ENCODE measurements at places on chromosomes 12 and 14.

- DNase-seq = no peak
These were observed 25.0 kb downstream of the RERG start for GRCh38 chr12:15196221-15196620.

DNA sequence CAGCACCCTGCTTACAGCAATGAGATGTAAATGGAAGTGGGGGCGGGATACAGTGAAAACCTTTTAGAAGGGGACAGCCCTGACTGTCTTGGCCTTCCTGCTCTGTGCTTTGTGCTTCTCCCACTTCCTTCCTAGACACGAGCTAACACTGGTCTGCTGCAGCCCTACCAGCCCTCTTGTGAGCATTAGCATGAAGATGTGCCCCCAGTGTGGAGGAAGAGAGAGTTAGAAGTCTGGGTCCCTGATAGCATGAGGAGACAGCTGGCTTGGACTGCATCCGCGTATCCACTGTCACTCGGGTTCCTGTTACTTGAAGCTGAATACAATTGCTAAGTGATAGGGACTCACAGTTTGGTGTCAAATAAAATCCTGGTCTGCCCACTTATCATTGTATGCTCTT, 248.1 kb upstream of the SOX5 start:
- no peak for DNase-seq

DNA sequence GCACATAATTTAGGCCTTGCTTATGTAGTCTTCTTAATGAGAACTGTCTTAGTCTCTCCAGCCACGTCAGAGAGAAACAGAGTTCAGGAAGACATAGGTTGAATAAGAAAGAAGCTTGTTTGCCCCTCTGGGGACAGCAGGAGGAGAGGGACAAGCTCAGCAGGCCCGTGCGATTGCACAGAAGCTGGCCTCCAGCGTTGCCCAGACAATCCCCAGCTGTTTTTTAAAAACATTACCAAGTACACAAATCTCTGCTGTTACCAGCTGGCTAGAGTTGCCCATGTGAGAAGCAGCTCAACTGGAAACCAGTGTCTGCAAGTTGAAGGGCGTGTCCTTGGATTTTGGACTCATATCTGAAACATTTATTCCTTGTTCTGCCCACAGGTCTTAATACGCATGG, 232.6 kb downstream of the EFCAB11 start:
- DNase-seq = no peak

DNA sequence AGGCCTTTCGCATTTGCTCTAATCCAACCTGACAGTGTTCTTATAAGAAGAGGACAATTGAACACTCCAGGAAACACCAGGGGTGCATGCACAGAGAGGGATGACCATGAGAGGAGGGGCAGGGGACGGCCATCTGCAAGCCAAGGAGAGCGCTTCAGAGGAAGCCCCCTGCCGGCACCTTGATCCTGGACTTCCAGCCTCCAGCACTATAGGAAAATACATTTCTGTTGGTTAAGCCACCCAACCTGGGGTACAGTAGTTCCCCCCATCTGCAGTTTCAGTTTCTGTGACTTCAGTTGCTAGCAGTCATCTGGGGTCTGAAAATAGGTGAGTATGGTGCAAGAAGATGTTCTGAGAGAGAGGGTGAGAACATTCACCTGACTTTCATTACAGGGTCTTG, 64.7 kb downstream of the CLMN start:
- no peak for DNase-seq

DNA sequence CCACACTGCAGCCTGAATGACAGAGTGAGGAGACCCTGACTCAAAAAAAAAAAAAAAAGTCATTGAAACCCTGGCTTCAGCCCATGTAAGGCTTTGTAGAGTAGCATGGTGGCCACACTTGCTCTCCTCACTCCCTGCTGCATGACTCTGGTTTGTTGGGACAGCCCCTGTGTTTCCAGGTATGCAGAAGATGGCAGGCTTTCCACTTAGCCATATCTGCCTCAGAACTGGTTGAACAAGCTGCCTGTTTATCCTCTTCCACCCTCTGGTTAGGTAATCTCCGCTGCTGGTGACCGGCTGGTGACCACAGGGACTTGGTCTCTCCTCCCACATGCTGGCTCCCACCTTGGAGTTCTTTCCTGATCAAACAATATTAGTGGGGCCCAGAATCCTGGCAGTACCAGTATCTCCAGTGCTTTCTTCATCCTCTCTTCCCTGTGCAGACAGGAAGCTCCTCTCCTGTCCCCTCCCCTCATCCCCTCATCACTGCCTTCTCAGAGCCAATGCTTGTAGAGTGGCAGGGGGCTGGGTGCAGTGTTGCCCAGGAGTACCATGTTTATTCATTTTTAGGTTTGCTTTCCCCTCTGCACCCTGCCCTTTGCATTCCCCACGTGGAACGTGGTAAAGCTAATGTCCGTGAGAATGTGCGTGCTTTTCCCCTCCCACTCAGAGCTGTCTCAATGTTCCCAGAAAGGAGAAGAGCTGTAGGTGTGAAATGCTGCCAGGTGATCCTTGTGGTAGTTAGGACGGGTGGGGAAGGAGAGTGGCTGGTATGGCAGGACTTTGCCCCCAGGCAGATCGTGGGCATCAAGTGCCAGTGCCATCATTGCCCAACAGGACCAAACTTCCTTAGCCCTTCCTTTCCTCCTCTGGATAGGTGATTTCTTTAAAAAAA, 11.3 kb downstream of the ABHD12B start:
- no peak for DNase-seq

DNA sequence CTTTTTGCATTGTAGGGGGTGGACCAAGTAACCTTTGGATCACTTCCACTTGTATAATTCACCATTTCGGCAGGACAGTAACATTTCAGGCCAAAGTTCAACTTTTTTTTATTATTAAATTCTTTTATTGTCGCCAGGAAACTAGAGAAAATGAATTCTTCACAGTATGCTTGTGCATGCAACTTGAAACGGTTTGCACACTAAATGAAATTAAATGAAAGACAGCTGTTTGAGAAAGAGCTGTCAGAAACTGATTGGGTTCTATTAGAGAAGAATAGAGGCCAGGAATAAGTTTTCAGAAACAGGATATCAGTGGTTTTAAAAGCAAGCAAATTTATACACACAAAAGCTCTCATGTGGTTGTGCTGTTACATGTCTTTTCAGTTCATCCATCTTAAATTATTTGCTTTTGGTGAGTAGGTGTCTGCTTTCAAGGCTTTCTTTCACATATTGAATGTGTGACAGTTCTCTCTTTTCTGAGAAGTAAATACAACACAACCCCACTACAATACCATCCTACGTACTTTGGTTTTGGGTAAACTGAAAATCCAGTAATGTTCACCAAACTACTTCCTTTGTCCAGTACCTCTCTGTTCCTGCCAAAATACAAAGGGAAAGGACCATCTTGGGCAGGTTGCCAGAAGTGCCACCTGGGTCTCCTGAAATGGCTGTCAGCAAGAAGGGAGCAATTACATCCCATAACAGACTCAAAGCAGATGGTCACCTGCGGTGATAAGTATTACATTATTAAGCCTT, 291.7 kb downstream of the RAD51B start:
- no peak for DNase-seq

DNA sequence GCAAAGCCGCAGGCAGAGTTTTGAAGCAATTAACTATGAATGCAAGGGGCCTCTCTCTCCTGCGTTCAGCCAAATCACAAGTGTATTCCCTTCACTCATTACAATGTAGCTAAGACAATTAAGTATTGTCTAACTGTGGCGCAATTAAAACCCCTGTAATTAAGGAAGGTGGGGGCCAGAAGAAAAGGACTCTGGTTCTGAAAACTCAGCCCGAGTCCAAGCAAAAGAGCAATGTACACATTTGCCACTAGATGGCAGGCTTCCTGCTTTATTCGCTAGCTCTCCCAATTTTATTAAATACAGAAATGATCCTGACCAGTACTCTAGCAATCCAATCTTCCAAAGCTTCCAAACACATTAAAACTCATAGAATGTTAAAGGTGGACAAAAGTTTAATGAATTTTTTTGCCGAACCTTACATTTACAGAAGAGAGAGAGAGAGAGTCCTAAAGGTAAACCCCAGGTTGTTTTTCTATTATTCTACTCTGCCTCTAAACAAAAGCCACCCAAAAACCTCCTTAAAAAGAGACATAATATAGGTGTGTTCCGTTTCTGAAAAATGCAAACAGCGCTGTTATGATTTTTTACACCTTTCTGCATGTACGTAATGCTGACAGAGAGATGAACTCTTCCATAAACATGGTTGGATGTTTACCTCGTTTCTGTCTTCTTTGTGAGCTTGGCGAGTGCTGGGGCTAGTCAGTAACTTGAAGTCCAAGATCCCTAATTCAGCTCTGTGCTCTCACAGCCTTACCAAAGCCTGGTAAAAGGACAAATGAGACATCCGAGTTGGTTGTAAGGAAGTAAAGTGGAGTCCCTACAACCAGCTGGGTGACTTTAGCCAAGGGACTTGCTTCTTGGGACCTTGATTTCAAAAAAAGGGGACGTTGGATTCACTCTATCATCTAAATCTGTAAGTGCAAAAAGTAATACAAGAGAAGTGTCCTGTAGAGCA, 50.9 kb upstream of the VASH1 start:
- DNase-seq = peak; percentile 56

DNA sequence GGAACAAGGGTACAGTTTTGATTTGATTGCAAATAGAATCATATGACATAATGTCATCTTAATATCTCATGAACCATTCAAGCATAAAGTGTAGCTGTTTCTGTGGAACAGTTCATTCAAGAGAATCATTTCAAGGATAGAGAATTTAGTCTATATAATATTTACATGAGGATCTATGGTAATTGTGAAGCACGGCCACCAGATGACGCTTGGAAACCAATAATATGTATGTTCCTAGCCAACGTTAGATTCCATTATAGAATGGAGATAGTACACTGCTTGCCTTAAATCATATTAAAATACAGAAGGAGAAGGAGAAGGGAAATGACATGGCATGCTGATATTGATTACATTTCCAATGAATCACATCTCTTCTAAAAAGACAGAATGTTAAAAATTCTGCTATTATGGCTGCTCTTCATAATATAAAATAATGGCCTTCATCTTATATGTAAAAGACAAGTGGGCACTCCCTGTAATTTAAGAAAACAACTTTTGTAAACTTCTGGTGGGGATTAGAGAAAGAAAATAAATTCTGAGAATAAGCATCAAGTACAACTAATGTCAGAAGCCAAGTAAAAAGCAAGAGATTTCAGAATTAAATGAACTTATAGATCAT, 351.0 kb downstream of the NAV3 start:
- peak; percentile 30 for DNase-seq

DNA sequence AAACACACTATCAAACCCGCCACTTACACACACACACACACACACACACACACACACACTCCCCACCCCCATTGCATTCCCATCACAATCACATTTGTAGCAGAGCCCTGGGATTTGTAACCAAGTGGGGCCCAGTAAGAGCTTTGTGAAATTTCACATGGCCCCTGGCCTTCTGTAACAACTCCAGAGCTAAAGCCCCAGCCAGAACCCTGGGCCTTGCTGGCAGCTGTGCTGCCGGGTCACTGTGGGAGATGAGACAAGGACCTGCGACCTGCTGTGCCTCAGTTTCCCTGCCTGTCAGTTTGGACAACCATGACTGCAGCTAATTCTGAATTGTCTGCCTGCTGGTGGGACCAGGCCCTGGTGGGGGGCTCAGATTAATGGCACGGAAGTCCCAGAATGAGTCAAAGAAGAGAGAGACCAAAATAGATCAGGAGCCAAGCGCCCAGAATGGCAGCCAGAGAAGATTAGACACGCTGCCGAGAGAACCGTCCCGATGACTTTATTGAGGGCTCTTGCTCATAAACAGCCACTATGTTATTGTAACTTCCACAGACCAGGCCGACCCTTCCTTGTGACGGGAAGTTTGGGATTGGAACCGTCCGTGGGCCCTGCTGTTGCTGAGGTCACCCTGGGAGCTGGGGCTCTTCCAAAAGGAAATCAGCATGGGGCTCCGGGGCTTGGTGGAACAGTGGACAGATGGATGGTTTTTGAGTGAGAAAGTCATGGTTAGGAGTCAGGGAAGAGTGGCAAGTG, 123.1 kb downstream of the ZFP36L1 start:
- peak; percentile 84 for DNase-seq

- DNase-seq = peak; percentile 35
These were observed 125.4 kb downstream of the TMX1 start for GRCh38 chr14:51365241-51365965.

DNA sequence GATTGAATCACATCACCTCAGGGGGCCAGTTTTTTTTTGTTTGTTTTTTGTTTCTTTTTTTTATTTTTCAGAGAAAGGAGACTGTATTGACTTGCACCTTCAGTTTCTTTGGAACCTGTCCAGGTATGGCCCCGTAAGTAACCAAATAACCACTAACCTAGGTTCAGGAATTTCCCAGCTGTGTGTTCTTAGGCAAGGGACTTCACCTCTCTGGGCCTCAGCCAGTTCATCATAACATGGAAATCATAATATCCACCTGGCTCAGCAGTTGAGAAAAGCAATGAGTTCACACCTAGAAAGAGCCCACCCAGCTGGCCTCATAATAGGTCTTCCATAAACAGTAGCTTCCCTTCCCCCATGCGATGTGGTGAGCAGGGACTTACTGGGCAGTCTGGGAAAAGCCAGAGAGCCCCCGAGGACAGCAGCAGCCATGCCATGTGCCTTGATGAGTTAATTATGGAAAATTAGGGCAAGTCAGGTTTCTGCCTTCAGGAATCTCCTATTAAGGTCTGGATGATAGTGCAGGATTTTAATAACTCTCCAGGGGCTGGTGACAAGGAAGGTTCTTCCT, 27.4 kb upstream of the WSCD2 start:
- no peak for DNase-seq

- peak; percentile 32 for DNase-seq
These were observed 868.8 kb upstream of the TMEM132C start for GRCh38 chr12:127398016-127398710.

DNA sequence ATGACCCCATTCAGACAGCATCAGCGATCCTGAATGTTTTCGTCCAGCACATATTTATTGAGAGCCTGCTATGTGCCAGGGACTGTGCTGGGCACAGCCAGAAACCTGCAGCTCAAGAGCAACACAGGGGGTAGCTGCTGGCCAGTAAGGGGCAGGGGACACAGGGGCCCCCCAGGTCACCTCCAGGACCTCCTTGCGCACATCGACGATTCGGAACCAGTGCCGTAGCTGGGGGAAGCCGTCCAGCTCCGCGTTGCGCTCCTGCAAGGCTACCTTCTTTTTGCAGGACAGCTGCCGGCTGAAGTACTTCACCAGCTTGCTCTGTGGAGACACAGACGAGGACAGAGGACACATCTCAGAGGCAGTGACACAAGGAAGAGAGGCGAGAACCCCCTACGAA, 108.7 kb downstream of the KSR2 start:
- DNase-seq = no peak

DNA sequence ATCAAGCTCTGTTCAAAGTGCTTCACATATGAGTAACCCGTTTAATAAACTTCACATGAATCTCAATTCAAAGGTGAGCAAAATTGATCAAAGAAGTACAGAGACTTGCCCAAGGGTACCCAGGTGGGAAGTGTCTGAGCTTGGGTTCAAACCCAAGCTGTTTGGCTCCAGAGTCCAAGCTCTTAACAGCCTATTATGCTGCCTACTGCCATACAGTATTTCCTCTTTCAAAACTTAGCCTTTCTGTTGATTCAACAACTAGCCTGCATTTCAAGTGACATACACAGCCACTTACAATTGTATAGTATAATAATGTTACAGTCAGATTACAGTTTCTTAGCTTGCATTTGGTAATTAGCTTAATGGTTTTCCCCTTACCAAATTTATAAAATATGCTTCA, 29.7 kb downstream of the FRMD6 start:
- no peak for DNase-seq

- DNase-seq = peak; percentile 72
These were observed 176.3 kb downstream of the ESR2 start for GRCh38 chr14:64117671-64118402.

GRCh38 chr12:6199531-6200255, 507 bp upstream of the CD9 start:
- peak; percentile 60 for DNase-seq

Measured in EH (cell line).